ENCODE measurements at places on chromosomes 5 and 9.
A peak's percentile ranks its signal among the peaks of the same experiment; 100 is the strongest.

DNA sequence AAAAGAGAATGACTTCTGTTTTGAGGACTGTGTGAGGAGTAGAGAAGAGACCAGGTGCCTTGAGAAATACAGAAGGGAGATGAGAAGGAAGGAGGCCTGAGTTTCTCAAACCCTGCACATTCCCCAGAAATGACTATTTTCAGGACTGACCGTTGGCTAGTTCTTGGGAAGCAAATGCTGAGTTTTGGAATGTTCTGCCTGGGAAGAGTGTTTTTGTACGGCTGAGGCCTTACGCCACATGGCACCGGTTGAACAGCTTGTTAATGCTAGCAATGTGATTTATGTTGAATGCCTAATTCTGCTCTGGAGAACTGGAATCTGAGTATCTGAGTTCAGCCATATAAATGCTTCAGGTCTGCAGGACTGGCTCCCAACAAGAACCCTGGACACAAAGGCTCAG lies 152.7 kb upstream of the ADAMTS16 start:
- DNase-seq = no peak

DNA sequence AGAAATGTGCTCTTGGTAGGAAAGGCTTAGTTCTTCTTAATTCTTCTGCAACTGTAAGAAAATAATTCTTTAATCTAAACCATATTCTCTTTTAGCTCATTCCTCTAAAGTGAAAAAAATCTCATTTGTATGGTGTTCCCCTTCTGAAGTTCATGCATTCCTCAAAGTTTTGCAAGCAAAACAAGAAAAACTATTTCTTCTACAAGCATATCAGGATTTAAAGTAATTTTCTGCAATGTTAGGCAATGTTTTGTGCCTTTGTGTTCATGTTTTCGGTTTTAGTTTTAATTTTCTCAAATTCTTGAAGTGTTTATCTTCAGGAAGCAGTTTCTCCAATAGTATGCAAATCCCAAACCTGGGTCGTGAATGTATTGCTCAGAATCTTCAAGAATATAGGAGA lies 12.7 kb upstream of the GPR21 start:
- DNase-seq = no peak

DNA sequence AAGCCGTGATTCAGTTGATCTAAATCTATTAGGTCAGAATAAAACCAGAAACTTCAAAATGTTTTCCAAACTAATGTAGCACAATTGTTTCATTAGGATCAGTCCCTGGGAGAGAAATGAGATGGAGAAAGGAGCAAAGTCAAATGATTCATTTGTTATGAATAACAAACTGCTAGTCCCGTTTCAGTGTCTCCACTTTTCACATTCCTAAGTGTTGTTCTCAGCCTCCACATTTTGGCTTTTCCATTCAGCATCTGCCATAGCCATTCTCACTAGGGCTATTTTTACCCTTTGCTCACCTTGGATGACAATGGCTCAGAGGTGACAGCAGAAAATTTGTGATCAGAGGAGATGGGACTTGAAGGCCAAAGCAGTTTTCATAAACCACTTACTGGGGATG lies 314.1 kb upstream of the KIF2A start:
- no peak for DNase-seq

GRCh38 chr9:113219969-113220368 lies 1.1 kb downstream of the FKBP15 start:
- DNase-seq = no peak

- DNase-seq = no peak
Observed at GRCh38 chr9:98563988-98564387, 144.7 kb downstream of the GABBR2 start.

GRCh38 chr9:137312852-137313325 lies 10.8 kb upstream of the NRARP start:
- DNase-seq = no peak

DNA sequence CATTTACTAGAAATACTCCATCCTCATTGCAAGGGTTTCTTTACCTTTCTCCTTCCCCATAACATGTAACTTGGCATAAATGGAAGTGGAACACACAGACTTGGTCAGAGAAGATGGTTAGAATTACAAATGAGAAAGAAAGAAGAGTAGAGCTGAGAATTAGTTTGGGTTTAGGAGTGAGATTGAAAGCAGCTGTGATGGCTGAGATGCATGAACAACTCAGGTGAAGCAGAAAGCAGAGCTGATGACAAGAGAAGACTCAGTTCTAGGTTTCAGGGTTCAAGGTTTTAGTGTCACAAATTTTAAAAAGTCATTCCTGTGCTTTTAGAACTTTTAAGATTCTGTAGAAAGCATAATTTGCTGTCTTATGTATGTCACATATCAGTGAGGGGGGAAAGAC lies 54.0 kb downstream of the TMEM161B start:
- DNase-seq = no peak

DNA sequence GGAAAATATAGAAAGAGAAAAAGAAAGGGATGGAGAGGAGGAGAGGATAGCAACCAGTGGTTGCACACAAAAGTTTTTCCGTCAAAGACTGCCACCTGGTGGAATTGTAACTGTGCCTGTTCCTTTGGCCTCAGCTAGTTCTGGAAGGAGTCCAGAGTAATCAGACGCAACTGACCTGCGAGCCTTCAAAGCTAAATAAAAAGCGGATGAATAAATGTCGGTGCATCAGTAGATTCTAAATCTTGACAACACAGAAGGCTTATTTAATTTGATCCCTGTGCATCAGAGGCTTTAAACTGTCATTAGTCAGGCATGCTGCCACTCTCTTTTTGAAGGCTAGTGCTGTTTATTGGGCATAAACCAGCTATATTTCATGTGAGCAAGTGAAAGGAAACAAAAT lies 132.9 kb upstream of the ACO1 start:
- DNase-seq = peak; percentile 70

GRCh38 chr9:23438299-23438907 lies 387.6 kb downstream of the ELAVL2 start:
- no peak for DNase-seq

DNA sequence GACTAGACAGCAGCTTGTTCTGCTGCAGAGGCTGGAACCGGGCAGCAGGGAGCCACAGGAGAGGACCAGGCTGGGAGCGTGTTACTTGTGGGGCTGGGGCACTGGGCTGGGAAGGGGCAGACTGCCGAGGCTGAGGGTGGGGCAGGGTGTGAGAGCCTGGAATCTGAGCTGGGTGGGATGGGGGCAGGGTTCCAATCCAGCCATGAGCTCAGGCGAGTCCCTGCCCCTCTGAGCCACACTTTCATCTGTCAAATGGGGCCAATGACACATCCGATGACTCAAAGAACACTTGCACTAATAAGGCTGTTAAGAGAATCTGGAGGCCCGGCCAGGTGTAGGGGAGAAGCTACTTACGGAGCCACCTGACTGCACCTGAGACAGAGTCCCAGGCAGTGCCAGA lies 18.7 kb upstream of the WDR38 start:
- no peak for DNase-seq

DNA sequence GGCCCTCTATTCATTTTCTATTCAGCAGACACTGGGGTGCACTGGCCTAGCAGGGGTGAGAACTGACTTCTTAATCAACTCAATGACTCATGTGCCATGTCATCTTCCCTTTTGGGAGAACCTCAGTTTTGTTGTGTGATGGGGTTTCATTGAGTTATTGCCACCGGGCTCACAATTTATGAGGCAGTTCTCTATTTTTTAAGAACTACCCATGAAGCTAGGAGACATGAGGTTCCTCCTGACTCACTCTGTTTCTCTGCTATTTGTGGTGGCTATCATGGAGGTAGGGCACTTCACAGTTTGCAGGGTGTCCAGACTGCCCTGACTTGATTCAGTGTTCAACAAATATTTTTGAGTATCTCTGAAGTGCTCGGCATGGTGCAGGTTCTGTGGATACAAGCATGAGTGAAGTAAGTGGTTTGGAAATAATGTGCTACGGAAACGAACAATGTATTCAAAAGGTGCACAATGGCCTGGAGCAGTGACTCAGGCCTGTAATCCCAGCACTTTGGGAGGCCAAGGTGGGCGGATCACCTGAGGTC lies 39.3 kb downstream of the SPARC start:
- DNase-seq = no peak

- DNase-seq = no peak
Observed at GRCh38 chr5:124034963-124035362, 523.0 kb downstream of the CSNK1G3 start.

GRCh38 chr5:153783362-153783658 lies 255.4 kb downstream of the FAM114A2 start:
- DNase-seq = no peak

DNA sequence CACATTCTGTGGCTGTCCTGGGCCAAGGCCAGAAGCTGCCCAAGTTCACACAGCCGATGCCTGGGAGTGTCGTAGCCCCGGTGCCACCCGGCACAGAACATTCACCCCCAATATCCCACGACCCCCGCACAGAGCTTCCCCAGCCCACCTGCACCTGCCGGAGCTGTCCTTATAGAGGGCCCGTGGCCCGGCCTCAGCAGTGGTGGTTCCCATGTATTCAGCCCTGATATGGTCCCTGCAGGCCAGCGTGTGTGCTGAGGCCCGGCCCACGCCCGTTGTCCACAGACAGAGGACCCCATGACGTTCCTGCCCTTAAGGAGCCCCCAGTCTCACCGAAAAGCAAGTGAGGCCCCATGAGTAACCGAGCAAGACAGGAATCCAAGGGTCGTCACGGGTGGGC lies 5.3 kb upstream of the GFI1B start:
- no peak for DNase-seq

GRCh38 chr5:68048516-68048915 lies 167.0 kb upstream of the PIK3R1 start:
- no peak for DNase-seq

GRCh38 chr9:97567182-97567893 lies 65.8 kb downstream of the TSTD2 start:
- DNase-seq = no peak

DNA sequence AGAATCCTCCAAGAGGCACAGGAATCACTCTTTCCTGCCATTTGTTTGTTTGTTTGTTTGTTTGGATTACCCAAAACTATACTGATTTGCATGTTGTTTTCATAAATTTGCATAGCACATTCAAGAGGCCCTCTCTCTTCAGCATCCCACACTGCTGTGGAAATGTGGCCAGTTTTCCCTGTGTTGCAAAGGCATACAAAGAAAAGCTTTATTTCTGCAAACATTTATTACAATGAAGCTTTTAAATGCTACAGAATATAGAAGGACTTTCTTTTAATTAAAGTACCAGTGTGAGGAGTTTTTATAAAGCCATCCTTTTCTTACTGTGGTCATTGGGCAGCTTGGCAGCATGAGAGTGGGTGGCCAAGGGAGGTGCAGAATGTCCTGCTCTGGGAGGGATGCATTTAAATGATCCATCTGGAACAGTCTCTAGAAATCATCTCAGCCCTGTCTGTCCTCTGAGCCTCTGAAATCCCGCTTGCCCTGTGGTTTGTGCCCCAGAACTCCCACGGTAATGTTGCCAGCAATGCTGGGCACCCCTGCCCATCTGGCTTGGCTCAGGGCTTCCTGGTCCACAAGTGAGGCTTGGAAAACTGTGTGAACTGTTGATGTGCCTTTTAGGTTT lies 356.8 kb upstream of the KIF2A start:
- DNase-seq = no peak

DNA sequence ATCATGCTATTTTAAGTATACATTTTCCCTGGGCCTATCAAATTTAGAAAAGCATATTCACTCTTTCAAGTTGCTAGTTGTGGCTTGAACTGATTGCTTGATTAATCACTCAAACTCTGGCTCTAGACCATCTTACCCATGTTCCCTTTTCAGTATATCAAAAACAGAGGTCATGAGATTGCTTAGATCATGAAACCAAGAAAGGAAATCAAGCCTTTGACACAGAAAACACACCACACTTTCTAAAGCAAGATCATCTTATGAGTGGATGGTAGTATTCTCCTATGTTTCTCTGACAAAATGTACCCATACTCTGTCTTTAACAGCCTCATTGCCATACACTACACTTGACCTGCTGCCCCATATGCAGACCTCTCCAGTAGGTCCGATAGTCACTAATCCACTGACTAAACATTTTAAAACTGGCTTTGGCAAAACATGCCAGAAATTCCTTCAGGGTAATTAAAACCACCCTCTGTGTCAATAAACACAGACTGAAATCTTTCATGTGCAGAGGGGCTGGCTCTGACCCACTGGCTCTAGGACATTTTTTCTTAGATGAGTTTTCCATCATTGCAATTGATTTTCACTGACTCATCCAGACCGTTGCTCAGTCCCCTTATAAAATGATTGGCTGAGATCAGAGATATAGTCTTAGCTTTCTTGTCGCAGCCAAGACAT lies 18.2 kb downstream of the PPP2R2B start:
- no peak for DNase-seq

GRCh38 chr5:113357696-113358476 lies 76.9 kb downstream of the TSSK1B start:
- no peak for DNase-seq

DNA sequence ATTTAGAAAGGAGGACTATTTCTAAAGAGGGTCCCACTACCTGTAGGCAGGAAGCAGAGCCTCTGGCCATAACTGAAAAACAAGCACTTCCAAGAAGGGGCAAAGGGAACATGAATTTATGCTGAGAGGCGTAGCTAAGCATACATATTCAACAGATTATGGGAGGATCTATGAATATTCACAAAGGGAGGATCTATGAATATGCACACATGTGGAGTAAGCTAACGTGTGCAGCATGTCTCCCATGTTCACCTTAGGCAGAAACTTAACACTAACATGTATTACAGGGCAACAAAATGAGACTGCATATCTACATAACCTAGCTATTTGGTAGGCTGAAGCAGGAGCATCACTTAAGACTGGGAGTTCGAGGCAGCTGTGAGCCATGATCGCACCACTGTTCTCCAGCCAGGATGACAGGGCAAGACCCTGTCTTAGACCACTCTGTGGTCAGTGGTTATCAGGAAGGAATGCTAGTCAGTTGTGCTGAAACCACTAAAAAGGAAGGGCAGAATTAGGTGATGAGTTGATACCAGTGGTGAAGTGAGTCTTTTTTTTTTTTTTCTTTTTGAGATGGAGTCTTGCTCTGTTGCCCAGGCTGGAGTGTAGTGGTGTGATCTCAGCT lies 20.8 kb downstream of the FXN start:
- no peak for DNase-seq

DNA sequence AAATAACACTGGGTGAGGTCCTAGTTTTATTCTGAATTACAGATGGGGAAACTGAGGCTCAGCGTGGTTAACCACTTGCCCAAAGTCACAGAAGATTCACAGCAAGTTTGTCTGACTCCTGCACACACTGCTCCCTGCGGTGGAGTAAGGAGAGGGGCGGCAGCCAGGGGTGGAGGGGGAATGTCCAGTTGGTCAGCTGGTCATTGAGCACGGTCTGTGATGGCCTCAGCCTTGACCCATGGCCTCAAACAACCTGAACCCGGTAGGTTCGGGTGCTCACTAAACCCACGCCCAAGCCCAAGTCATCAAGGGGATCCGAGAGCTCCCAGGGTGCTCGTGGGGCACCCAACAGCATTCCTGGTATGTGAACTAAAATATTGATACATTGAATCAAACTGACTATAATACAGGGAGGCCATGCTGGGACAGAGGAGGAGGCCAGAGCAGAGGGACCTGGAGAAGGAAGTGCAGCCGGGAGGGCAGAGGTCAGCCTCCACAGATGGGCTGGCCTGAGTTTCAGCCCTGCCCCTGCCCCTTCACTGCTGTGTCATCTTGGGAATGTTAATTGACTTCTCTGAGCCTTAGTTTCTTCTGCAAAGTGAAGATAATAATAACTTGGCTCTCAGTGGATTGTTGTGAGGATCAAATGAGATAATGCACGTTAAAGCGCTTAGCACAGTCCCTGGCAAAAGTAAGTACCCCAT lies 3.6 kb upstream of the IL17B start:
- no peak for DNase-seq

Measured in NCI-H774 (cell line).